ENCODE measurements at places on chromosomes 5 and 9.

GRCh38 chr5:121628783-121629182 lies 222.9 kb upstream of the FTMT start:
- DNase-seq: no peak

DNA sequence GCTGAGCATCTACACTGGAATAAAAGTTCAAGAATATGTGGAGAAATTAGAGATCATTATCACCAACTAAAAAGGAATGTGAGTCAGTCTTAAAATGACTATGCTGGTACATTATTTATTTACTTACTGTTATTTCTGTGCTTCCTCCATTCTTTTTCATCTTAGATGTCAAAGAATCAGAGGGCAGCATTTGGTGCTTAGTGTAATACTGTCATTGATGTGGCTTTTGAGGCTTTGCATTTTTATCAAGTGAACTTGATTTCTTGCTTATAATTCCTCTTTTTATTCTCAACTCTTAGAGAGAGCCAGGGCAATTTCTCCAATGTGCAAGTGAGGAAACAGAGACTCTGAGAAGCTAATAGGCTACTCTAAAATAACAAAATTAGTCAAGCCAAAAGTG lies 163.7 kb upstream of the TRPC7 start:
- no peak for DNase-seq

GRCh38 chr5:127400539-127400938 lies 109.9 kb downstream of the MEGF10 start:
- DNase-seq: no peak

GRCh38 chr5:61303346-61303745 lies 28.7 kb upstream of the ZSWIM6 start:
- no peak for DNase-seq

- DNase-seq: no peak
Measured at GRCh38 chr5:1080432-1080831, 31.4 kb downstream of the SLC12A7 start.

DNA sequence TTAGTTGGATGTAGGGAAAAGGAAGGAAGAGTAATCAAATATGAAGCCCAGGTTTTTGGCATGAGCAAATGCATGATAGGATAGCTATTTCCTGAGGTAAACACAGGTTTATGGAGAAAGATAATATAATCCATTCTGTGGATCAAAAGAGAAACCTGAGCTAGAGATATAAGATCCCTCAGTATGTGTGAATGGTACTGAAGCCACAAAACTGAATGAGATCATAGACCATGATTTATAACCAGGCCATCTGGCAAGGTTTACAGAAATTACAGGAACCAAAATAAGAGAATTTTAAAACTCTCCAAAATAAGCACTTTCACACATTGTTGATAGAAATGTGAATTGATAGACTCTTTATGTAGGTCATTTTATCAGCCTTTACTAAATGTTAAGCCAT lies 28.7 kb upstream of the ECM2 start:
- DNase-seq: no peak

GRCh38 chr9:115690786-115691496 lies 462.6 kb upstream of the PAPPA start:
- DNase-seq: no peak

GRCh38 chr9:121026260-121026691 lies 23.8 kb downstream of the C5 start:
- DNase-seq: no peak

- DNase-seq: no peak
Measured at GRCh38 chr9:129305246-129305645, 127.2 kb upstream of the IER5L start.

DNA sequence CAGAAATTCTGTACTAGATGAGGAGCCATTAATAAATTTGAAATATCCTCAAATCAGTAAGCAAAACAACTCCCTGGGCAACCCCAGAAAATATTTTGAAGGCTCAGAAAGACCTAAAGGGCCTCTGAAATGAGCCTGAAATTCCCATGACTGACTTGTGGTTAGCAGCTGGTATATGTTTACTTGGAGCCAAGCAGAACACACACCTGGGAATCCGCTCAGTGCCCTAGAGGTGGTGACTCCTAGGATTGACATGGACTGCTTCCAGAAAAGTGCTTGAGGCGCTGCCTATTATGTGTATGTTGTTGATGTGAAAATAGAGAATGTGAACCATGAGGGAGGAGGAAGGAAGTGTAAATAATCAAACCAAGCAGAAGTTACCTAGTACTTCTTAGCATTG lies 14.7 kb downstream of the RFK start:
- DNase-seq: no peak

DNA sequence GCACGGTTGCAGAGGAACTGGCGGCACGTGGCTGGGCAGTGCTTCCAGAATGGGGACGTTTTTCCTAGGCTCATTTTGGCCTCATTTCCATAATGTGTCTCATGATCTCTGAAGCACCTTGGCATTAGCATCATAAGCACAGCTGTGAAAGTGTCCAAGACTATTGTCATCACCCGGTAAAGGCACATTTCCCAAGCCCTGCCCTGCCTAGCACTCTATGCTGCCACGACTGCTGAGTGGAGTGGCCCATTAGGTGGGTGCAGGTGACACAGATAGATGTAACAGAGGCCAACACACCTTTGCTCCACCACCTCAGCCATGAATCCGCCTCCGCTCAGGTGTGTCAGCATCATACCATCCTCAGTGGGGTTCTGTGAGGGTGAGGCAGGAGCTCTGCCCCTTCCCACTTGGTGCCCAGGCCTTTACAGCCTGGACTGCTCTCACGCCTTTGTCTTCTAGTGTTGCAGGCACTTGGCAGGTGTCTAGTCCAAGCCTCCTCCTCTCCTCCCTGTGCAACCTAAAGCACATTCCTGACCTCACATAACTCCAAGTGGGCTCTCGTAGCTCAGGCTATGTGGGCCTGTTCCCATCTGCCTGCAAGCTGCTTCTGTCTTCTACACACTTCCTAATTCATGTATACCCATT lies 213.0 kb downstream of the FSTL4 start:
- DNase-seq: no peak

DNA sequence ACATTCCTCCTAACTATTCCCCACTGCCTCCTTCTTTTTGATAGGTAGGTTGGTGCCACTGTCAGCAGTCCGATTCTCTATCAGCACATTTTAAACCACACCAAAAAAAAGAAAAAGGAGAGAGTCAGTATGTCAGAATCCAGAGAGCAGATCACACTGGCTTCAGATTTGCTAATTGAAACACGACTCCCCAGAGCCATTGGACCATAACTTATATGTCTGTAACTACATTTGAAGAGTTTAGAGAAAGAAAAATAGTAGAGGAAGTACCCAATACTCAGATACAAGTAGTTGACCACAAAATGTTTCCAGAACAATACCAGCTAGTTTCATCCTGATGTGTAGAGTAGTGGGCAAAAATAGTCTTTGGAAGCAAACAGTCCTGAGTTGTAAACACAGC lies 216.6 kb downstream of the NR2F1-AS1 start:
- DNase-seq: no peak

DNA sequence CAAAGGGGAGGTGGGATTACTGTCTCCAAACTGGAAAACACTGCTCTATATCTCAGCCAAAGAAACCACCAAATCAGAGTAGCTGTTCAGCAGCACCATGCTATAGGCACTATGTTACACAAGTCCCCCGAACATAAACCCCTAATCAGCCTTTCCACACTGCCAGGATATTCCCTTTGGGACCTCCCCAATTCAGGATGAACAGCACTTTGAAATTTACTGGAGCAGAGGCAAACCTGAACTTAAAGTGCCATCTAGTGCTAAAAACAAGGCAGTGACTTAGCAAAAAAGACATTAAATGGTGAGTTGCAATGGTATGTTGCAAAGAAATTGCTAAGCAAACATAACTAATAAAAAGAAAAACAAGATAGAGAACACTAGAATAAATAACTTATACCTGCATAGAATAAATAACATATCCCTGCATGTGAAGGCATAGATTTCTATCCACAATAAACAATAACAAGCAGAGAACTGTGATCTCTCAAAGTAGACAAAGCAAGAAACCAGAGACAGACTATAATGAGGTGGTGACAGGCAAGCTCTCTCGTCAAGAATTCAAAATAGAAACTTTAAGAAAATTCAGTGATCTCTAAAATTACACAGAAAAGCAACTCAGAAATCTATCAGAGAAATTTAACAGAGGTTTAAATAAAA lies 584.4 kb upstream of the ACO1 start:
- DNase-seq: no peak

- no peak for DNase-seq
Measured at GRCh38 chr9:6076851-6077250, 61.4 kb upstream of the RANBP6 start.

DNA sequence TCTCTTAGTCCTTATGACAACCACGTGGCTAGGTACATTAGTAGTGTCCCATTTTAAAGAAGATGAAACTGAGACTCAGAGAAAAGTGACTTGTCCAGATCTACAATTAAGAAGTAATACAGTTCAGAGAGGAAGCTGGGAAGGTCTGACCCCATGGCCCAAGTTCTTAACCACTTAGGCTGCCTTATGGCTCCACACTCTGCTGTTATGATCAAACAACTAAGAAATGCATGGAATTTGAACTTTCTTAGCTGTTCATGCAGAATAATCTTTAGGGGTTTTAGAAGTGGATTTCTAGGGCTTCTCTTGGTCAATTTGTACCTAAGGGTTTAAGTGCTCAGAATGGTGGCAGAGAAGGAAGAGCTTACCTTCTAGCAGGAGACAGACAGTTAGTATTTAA lies 128.0 kb upstream of the MSX2 start:
- no peak for DNase-seq

DNA sequence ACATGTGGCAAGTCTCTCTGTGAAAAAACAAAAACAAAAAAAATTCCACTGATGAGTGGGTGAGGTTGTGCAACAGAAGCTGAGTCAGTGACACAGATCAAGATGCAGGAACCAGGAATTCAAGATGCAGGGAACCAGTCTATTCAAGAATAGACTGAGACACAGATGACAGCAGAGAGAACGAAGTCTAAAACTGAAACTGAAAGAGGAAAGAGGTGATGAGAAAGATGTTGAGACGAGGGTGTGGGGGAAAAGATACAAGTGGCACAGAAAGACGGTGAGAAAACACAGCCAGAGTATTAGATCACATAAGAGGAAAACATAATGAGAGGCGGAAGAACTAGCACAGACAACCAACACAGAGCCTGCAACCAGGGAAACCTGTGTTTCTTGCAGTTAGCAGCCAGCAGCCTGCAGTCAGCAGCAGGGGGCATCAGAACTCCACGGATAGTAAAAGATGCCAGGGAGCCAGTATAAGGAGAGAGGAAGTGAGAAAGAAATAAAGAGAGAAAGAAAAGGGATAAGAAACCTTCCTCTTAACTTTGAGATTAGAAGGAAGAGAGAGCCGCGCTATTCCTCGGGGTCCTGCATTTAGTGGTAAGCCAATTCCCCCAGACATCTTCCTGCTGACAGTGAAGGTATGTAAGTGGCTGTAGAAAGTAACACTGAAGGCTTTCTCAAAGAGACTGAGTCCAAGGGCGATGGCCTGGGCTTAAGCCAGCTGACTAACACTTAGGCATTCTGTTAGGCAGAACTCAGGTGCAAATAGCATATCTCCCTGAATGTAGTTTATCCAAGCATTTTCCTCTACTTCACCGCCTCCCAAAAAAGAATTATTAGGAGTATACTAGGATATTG lies 79.0 kb downstream of the TLR4 start:
- no peak for DNase-seq

GRCh38 chr5:31889001-31889561 lies 250.2 kb downstream of the PDZD2 start:
- no peak for DNase-seq

GRCh38 chr5:59238126-59238902 lies 655.2 kb downstream of the PDE4D start:
- no peak for DNase-seq

GRCh38 chr5:56346741-56347535 lies 113.8 kb upstream of the ANKRD55 start:
- no peak for DNase-seq

GRCh38 chr9:78325343-78325742 lies 28.4 kb downstream of the PSAT1 start:
- DNase-seq: no peak

DNA sequence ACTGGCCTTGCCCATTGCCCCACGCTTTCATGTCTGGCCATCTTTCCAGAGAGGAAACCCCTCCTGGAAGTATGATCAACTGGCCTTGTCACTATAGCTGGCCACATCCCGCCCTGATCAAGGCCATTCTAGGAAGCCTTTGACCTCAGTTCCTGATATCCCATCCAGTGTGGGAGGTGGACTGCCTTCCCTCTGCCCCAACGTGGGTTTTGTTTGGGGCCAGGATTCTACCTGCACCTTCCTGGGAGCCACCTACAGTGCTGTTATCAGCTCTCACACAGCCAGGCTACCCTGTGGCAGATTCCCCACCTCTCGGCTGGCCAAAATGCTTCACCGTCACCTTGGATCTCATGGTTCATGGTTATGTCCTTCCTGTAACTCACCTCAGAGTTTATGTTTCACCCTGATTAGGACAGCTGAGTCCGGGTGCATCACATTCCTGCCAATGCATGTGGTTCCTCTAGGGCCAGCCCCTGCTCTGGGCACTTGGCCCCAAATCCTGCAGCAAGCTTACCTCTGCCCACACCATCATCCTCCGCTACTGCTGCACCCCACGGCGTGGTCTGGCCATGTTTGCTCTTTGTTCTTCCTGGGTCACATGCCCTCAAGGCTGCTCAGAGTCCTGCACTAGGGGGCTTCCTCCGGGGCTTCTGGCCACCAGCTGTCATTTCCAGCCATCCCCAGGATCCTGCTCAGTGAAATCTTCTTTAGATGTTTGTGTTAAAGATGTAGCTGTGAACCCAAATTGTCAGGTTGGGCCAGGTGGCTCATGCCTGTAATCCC lies 24.2 kb upstream of the S1PR3 start:
- no peak for DNase-seq

- DNase-seq: no peak
Measured at GRCh38 chr5:153551537-153552079, 61.1 kb downstream of the GRIA1 start.

GRCh38 chr9:13690595-13690994 lies 411.1 kb upstream of the MPDZ start:
- no peak for DNase-seq

DNA sequence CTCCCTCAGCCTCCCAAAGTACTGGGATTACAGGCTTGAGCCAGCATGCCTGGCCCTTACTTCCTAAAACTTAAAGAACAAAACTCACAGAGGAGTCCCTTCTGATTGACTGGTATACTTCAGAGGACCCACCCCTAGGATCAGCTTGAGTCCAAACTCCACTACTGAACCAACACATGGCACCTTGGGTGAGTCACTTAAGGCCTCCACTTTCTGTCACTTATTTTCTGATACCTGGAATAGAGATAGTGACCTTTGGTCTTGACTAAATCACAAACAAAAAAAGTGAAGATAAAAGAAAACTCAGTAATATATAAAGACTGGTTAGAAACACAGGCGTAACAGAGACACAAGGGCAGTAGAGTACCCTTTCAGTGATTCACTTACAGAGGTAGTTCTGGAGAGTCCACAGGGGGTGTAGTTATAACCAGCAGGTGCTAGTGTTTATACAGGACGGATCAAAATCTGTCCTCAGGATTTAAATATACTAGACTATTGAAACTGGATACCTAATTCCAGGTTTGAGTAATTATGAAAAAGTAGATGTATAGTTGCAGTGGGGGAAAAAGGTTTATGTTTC lies 274.3 kb upstream of the ANKRD55 start:
- no peak for DNase-seq

GRCh38 chr9:24738421-24738961 lies 192.8 kb upstream of the IZUMO3 start:
- no peak for DNase-seq
